ENCODE measurements at places on chromosomes 16 and 17.

- no peak for DNase-seq
Observed at GRCh38 chr17:18944646-18945045, 7.3 kb upstream of the SLC5A10 start.

DNA sequence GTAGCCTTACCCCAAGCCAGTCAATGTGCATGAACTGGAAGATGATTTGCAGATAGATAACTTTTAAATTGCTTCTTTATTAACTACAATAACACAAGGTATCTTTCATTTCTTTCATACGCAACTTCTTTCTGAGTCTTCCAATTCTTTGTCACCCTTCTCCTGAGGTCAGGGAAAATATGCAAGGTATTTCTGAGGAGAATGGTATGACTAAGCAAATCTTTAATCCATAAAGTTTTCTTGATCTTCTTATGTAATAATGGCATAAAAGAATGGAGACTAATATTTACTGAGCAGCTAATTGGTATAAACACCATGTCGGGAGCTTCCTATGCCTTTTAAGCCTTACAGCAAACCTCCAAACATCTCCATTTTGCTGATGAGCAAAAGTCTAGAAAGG is 438.9 kb downstream of the KCNJ2 start:
- no peak for DNase-seq

DNA sequence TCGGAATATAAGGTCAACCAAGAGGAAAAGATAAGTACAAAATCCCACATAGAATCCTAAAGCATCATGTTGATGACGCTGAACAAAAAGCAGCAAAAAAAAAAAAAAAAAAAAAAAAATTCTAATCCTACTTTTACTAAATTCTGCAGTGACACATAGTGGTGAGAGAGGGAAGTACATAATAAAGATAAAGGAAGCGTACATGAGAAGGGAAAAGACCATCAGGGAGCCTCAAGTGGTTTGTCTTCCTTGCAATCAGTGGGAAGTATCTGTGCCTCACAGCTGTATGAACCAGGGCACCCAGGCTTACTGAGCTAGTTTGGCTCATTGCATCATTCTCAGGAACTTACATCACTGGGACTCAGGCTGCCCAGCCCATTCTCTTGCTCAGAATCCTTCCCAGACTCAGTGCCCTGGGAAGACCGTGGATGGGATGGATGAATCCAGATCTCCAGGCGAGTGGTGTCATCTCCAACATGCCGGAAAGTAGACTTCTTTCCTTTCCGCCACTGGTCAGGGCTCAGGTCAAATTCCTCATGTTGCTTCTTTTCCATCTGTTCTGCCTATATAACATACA is 21.2 kb downstream of the SMG6 start:
- peak; percentile 23 for DNase-seq

DNA sequence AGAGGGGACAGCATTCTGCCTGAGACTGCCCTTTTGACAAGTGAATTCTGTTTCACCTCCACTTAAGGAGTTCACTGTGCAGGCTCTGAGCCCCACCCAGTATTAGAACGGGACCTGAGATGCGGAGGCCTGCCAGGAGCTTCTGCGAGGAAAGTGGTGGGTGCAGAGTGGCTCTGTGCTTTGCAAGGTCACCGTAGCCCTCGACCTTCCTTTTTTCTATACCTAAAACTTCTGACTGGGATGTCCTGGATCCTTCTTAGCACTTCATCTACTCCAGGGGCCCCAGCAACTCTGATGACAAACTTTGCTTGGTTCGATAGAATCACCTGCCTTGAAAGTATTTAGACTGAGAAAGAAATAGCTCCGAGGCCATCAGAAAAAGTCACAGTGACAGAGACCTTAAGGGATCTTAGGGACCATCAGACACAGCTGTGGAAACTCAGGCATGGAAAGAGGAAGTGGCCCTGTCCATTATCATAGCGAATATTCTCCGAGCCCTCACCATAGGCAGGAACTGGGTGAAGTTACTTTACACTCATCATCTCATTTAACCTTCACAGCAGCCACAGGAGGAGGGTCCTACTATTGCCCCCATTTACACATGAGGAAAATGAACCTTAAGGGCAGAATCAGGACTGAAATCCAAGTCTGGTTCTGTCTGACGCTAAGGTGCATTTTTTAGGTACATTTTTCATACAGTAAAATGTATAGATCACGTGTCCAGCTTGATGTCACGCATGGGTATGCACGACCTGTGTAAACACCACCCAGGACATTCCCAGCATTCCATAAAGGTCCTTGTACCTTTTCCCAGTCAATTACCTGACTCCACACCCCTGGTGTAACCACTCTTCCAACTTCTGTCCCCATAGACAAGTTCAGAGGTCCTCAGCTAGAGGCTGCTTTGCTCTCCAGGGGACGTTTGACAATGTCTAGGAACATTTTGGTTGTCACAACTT is 676 bp upstream of the KRT13 start:
- no peak for DNase-seq

DNA sequence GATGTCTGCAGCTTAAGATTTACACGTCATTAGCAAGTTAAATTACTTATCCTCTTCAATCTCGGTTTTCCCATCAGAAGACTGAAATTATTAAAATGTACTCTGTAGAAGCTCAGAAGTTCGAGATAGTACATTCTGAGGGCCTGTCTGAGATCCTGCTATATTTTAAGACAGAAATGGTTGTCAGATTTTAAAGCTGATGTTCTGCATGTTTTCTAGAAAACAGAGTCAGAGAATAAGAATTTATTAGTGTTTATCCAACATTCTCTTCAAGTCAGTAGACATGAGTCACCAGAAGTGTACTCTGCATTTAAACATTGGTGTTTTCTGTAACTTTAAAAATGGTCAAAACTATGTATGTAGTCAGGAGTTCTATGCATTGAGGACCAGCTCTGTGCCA is 155.2 kb upstream of the MYOCD start:
- DNase-seq = no peak

DNA sequence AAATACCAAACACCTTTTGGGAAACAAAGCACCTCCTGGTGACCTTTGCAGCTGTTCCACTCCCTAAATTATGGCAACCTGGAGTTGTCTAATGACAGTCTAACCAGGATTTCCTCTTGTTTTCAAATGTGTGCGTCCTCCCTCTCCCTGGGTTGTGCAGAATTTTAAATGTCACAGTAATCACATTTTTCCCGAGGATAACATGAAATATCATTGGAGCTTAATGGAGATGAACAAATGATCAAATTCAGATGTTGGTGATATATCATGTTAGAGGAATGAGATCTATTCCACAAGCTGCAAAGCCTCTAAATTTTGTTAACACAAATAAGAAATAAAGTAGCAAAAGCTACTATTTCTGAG is 86.9 kb upstream of the HLF start:
- no peak for DNase-seq

- DNase-seq = no peak
Observed at GRCh38 chr17:9343516-9343915, 232.1 kb downstream of the STX8 start.

DNA sequence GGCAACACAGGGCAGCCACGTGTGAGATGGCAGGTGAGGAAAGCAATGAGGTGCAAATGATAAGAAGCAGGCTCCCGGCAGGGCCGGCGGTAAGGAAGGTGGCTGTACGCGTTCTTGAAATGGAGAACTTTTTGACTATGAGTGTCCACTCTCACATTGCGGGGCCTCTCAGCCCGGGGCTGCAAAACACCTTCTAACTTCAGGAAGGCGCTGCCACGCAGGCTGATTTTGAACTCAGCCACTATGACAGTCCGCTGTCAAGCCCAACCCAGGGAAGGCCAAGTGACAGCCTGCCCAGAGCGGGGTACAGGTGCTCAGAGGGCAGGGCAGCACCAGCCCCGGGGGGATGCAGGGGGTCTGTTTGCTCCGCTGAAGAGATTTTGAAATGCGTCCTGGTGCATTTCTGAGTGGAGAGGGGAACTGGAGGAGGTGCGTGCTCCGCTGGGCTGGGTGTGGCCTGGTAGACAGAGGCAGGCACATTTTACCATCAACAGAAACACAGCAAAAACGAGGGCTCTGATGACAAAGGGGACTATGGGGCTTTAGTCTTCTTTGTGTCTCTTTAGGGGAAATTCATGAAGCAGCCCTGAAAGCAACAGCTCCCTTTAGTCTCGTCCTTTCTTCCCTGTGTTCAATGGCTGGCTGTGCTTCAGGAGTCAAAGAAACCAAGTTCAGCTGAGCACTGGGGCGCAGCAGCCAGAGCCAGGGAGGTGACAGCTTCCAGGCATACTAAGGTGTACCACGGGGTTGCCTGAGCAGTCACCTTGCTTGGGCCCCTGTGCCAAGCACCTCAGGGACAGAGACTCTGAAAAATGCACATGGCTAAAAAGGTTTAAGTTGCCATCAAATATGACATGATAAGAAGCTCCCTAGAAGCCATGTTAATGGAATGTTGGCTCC is 14.6 kb upstream of the SREBF1 start:
- DNase-seq = no peak

GRCh38 chr16:74778646-74779045 is 4.0 kb upstream of the FA2H start:
- DNase-seq = no peak

GRCh38 chr16:57637424-57637823 is 9.0 kb downstream of the ADGRG1 start:
- no peak for DNase-seq

DNA sequence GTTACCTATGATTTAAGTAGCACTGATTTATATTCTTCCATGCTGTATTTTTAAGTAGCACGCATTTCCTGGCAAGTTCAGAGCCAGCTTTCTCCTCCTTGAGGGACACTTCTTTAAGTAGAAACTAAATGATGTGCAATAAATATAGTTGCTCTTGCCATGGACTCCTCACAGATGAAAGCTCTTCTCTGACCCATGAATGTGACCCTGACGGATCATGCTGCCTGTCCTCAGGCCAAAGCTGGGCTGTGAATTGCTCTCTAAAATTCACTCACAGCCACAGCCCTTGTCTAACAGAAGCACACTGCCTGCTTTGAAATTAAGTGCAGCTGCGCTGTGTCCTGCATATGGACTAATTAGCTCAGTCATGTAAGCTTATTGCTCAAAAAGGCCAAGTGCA is 438.8 kb downstream of the PMP22 start:
- DNase-seq = no peak

Data from GM18507 (cell line).